Fibroblast of gingiva (primary cell): ENCODE measurements at places on chromosomes 3 and 15.

DNA sequence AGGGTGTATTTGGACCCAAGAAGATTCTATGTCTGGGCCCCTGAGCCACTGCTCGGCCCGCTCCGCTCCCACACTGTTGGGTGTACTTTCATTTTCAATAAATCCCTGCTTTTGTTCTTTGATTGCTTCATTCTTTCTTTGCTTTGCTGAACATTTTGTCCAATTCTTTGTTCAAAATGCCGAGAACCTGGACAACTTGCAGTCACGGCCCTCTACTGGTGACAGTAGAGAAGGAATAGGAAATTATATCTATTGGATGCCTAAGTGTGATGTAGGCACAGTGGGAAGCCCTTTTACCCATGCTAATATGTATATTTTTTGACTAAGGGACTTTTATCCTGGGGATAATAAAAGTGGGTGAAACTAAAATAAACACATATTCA is 340.8 kb downstream of the LRRC3B start:
- no peak for DNase-seq

DNA sequence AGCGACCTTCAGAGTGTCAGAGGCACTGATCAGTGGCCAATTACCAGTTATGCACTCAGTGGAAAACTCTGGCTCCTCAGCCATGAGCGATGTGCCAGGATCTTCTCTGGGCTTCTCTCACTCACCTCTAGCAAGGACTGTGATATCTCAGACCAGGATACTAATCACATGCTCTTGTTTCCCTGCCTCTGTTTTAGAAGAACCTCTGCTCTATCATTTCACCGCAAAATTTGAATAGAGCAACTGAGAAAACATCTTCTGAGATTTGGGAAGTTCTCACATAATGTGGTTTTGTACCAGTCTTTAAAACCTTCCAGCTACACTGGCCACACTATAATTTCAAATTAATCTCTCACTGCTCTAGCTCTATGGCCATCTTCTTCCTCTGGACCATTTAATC is 325.8 kb upstream of the FRG2C start:
- no peak for DNase-seq

- peak; percentile 65 for DNase-seq
Measured at GRCh38 chr15:101124731-101125451, 127.0 kb downstream of the CHSY1 start.

- peak; percentile 55 for DNase-seq
Measured at GRCh38 chr3:141405025-141405424, 36.7 kb downstream of the ZBTB38 start.

DNA sequence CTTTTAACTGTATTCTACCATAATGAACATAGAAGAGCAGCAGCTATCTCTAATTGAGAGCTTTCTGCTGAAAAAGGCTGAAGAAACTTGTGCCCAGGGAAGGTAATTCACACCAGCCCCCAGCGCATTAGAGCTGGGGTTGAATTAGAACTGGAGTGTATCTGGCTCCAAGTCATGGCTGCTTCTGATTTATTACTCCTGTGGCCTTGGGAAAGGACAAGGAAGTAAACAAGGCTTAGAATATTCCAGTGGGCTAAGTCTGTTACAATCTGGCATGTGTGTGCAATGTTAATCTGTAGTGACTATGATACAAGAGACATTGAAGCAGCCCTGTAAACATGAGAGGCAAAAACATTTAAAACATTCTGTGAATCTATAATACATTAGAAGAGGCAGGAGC is 18.1 kb downstream of the CPA3 start:
- DNase-seq = no peak

DNA sequence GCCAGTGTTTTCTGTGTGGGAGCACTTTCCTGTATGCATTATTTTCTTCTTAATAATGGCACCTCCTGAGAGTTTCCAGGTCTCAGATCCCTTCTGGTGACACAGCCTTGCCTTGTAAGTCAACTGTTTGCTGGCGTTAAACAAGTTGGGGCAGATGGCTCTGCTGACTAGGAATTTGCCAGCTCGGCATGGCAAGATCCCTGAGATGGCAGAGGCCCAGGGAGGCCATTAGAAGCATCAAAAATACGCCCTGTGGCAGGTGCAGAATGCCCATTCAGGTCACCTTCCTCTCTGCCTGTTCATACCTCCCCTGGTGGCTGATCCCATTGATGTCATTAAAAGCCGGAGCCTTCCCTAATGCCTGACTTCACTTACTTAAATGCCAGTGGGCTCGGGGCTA is 320.9 kb upstream of the CTDSPL start:
- no peak for DNase-seq

- no peak for DNase-seq
Measured at GRCh38 chr15:90946538-90946937, 8.1 kb upstream of the RCCD1 start.

DNA sequence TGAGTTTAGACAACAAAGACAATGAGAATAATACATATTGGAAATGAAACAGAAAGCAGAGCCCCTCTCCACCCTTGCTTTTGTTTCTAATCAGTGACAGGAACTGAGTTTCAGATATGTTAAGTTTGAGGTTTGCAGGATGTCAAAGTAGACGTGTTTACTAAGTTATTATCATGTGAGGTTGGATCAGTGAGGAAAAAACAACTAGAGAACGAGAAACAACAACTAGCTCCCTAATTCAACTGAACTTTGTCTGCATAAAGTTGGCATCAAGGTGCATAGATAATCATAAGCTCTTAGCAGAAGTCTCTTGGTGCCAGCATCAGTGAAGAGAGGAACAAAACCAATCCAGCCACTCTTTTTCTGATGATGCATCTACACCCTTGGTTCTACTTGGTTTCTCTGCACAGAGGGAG is 491.1 kb upstream of the NR2F2 start:
- no peak for DNase-seq

DNA sequence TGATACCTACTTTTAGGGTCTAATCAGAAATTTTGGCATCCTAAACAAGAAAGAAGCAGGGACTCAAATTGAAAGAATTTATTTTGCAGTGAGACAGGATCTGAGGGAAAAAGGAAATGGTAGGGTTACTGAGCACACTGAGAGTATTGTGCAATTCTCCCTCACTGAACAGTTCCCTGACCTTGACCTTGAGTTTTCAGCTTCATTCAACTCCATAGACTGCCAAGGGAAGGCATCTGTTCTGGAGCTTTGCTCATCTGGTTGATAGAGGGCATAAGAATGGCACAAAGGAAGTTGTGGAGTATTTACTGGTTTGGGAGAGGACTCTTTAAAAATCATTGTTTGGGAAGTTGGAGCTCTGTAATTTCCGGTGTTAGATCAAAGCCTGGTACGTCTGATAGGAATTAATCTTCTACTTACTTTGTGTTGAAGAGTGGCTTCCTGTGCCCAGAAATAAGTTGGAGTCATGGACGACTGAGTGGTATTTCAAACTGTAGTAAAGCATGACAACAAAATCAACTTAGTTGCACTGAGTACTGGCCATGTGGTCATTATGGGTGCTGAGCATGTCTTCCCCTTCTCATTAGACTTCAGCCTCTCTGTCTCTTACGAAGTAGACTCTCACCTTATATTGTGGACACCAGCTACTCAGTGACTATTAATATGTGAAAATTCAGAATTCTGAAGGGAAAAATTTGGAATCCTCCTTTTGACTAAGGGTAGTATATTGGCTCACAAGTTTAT is 40.8 kb downstream of the CLDN1 start:
- DNase-seq = peak; percentile 64

DNA sequence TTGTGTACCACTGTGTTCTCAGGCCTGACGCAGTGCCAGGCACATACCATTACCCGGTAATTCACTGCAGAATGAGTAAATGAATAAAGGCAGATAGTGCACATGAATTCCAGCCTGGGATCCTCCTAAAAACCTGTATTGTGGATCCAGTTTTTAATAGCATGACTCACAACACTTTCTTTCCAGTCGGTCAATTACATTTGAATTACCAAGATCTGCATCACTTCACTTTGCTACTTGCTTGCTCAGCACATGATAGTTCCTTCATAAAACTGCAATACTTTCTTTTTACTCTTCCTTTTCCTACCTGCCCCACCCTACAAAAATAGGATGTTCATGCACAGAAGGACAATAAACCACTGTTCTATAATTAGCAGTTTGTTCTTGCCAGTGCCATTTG is 553.8 kb downstream of the MAGI1 start:
- no peak for DNase-seq

- DNase-seq = no peak
Measured at GRCh38 chr3:126110431-126111125, 26.7 kb upstream of the SLC41A3 start.

DNA sequence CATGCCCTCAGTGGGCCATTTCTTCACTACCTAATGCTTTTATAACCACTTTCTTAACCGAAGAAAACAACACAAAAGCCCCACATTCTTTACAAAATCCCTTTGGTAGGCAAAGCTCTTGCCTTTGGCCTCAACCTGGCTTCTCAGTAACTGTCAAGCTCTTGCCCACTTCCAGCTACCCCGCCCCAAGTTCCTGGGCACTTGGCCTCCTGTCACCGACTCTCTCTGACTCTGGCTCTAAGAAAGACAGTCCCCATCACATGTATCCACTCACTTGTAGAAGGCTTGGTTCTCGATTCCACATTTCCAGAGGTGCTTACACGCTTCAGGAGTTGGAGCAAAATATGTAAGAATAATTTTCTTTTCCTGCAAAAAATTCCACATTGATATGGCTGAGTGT is 61.1 kb downstream of the WDR76 start:
- DNase-seq = no peak

GRCh38 chr3:23805633-23806533 is at the start of gene UBE2E1:
UBE2E1 (plus strand) TSS chr3:23805955; CDS start chr3:23807270, 1,315 bp downstream.
- peak; percentile 77 for DNase-seq

- DNase-seq = peak; percentile 22
Measured at GRCh38 chr3:156577736-156578135, 22.8 kb upstream of the SSR3 start.

- DNase-seq = no peak
Measured at GRCh38 chr3:59418836-59419235, 369.0 kb upstream of the CFAP20DC start.

GRCh38 chr15:88467935-88468528 is 524 bp downstream of the MRPS11 start:
- DNase-seq = no peak

DNA sequence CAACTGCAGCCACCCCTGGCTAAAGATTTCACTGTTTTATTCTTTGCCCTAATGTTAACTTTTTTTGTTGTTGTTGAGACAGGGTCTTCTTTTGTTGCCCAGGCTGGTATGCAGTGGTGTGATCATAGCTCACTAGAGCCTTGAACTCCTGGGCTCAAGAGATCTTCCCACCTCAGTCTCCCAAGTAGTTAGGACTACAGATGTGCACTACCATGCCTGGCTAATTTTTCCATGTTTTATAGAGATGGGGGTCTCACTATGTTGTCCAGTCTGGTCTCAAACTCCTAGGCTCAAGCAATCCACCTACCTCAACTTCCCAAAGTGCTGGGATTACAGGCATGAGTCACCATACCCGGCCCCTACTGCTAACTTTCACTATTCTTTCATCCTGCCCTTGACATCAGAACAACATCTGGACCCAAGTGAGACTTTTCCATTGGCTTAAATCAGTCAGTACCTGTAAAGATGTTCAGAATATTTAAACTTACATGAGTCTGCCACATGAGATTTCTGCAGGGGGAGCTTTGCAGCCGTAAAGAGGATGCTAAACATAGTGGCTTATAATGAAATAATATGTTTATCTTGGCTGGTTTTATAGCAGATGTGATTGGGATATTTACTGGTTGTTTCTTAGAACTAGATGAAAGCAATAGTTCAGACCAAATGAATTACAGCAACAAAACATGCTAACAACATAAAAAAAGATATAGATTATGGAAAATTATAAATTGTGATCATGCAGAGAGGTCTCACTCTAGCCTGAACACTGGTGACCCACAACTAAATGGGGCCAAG is 73.6 kb downstream of the HMG20A start:
- no peak for DNase-seq

- no peak for DNase-seq
Measured at GRCh38 chr3:17044855-17045254, 160.1 kb downstream of the PLCL2 start.

- no peak for DNase-seq
Measured at GRCh38 chr3:116473602-116474001, 28.3 kb upstream of the LSAMP start.

DNA sequence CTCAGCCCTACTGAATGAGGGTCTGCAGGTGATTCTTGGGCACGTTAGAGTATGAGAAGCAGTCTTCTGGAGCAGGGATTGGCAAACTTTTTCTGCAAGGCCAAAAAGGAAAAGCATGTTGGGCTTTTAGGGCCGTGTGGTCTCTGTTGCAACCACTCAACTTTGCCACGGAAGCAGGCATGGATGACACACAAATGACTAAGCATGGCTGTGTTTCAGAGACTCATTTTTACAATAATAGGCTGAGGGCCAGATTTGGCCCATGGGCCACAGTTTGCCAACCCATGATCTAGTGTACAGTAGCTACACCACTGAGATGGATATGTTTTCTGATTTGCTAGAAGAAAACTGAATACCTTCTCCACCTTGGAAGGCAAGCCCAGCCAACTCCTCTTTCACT is 66.1 kb upstream of the PRICKLE2 start:
- peak; percentile 97 for DNase-seq

GRCh38 chr3:15800327-15800726 is 2.5 kb upstream of the ANKRD28 start:
- no peak for DNase-seq

DNA sequence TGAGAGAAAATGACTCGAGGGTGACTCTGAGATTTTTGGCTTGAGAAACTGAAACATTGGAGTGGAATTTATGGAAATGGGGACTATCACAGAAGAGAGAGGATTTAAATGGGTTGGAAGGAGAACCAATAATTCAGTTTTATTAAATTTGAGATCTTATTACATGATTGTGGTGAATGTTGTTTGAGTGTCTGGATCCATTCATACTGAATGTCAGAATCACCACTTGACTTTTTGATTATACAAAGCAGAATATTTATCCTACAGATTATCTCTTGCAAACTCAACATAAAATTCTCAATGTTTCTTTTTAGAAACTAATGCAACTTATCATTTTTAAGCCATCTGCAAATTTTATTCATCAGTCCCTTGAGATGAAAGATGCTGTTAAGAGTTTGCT is 332.8 kb downstream of the CNTN3 start:
- no peak for DNase-seq

DNA sequence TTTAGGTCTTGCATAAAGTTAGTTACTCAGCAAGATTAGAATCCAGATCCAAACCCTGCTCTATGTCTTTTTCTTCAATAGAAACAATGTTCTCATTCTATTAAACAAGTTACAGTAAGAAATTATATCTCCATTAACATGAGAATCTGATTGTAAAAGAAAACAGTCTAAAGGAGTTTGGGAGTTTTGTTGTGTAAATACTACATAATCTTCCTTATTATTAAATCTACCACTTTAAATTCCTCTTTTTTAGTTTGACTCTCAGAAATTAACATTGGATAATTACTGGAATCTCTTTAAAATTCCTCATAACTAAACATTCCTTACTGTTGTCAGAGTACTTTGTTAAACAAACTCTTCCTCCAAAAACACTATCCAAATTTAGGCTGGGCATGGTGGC is 1.7 kb upstream of the GOLIM4 start:
- no peak for DNase-seq

- DNase-seq = no peak
Measured at GRCh38 chr3:186319945-186320344, 42.1 kb downstream of the DGKG start.

DNA sequence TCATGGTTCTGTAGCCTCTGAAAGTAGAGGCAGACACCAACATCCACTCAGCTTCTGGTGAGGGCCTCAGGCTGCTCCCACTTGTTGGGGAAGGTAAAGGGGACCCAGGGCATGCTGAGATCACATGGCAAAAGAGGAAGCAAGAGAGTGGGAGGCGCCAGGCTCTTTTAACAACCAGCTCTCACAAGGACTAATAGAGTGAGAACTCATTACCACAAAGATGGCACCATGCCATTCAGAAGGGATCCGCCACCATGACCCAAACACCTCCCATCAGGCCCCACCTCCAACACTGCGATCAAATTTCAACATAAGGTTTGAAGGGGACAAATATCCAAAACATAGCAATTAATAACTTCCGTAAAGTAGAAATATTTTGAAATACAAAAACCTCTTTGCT is 192.3 kb downstream of the OCA2 start:
- DNase-seq = no peak
